ENCODE measurements at places on chromosomes 11 and 22. TPM values are rescaled to one million over a fixed set of nuclear protein-coding genes. Genes with fewer than 3 reads are reported as not detected.
A peak's percentile ranks its signal among the peaks of the same experiment; 100 is the strongest.

LRRC74B gene
- total RNA-seq, result not detected

LRRC32 gene
- total RNA-seq, result 0.44 TPM

DNA sequence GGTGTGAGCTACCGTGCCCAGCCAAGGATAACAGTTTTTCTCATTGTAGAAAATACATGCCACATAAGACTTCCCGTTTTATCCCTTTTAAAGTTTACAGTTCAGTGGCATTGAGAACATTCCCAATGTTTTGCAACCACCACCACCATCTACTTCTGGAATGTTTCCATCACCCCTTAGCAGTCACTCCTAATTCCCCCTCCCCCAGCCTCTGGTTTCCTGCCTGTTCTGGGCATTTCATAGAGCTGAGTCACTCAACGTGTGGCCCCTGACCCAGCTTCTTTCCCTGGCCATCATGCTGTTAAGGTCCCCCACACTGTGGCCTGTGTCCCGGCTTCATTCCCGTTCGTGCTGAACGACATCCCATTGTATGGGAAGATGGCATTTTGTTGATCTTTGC, 30.7 kb downstream of the FGF4 start:
- no peaks in the 10 kb centered on the region for H3K36me3 ChIP-seq
- H3K4me1 ChIP-seq, result no peaks in the 10 kb centered on the region
- H3K27me3 ChIP-seq, result no peaks in the 10 kb centered on the region
- DNase-seq, result no peak

DNA sequence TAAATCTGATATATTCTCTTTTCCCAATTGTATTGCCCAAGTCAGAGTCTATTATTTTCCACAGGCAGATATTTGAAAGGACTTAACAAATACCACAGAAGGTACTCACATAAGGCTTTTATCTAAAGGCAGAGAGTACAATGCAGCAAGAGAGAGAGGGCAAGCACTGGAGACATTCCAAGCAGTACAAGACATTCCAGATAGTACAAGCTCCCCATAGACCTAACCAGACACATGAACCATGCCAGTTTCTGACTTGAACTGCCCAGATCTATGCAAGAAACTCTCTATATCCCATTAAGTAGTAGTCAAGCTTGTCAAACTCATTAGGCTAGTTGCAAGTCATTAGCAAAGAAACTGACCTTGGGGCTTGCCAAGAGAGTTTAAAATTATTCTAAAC, 11.2 kb upstream of the MS4A6E start:
- no peak overlapping the region for H3K27ac ChIP-seq
- no peaks in the 10 kb centered on the region for H3K36me3 ChIP-seq
- H3K4me3 ChIP-seq, result no peak overlapping the region
- no peak for DNase-seq
- H3K27me3 ChIP-seq, result no peaks in the 10 kb centered on the region

TPP1 gene
- 34.9 TPM for total RNA-seq

GLB1L3 gene
- 32.6 TPM for total RNA-seq

KDM4D gene
- 1.5 TPM for total RNA-seq

DNA sequence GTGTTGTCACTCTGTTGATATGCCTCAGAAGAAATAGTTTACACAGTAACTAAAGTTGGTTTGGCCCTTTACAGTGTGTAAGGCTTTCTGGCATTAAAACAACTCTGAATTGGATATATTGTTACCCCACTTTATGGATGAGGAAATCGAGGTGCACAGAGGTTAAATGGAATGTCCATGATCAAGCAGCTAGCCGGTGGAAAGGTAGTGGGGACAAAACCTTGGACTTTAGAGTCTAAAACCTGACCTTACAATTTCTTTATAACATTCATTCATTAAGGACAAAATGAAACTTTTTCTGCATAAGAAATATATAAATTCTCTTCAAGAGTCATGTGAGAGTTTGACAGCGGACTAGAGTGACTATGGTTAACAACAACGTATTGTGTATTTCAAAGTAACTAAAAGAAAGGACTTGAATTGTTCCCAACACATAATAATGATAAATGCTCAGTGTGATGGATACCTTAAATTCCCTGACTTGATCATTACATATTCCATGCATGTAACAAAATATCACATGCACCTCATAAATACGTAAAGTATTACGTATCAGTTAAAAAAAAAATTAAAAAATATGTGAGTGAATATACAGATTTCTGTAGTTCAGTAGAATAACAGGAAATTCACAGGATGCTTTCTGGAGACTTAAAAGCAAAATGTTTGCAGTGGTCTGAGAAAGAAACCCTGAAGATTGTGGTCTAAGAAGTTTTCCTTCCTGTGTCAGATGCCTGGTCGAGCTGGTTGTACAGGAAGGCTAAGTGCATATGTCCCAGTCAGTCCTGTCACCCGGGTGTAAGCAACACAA, 51.0 kb downstream of the TEAD1 start:
- DNase-seq, result no peak
- H3K27me3 ChIP-seq, result no peaks in the 10 kb centered on the region
- no peak overlapping the region for H3K27ac ChIP-seq
- peaks cover 15% of the 10 kb centered on the region for H3K4me1 ChIP-seq

TMPRSS5 gene
- 1.1 TPM for total RNA-seq

RTN4RL2 gene
- total RNA-seq, result 23.7 TPM

APOBEC3G gene
- total RNA-seq, result 2.0 TPM

UBQLNL gene
- total RNA-seq, result not detected

DNA sequence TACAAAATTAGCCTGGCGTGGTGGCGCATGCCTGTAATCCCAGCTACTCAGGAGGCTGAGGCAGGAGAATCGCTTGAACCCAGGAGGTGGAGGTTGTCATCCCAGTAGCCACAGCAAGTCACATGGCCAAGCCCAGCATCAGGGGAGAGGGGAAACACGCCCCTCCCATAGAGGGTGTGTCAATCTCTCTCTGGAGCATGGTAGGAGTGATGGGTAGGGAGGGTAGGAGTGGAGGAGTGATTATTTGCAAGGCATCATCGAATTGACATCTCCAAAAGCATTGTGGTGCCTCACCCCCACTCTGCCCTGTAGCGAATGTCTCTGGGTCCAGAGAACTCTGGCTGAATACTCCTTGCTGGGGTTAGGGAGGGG, 6.1 kb upstream of the SSTR3 start:
- H3K4me3 ChIP-seq, result no peak overlapping the region
- H3K27me3 ChIP-seq, result no peaks in the 10 kb centered on the region
- H3K27ac ChIP-seq, result no peak overlapping the region
- DNase-seq, result no peak
- no peaks in the 10 kb centered on the region for H3K36me3 ChIP-seq

OR2AT4 gene
- total RNA-seq, result not detected

- H3K27me3 ChIP-seq, result peaks cover 19% of the 10 kb centered on the region
- peaks cover 10% of the 10 kb centered on the region for H3K4me1 ChIP-seq
- no peak overlapping the region for H3K27ac ChIP-seq
- H3K4me3 ChIP-seq, result peak overlapping the region; percentile 58
- DNase-seq, result peak; percentile 84
These were observed 24.4 kb downstream of the SHANK3 start for GRCh38 chr22:50696799-50697561.

BAIAP2L2 gene
- 7.2 TPM for total RNA-seq

MYOD1 gene
- not detected for total RNA-seq

FREY1 gene
- total RNA-seq, result not detected

LDHAL6A gene
- not detected for total RNA-seq

- no peak overlapping the region for H3K4me3 ChIP-seq
- H3K4me1 ChIP-seq, result no peaks in the 10 kb centered on the region
- H3K27ac ChIP-seq, result no peak overlapping the region
- no peaks in the 10 kb centered on the region for H3K36me3 ChIP-seq
These were observed 5.2 kb upstream of the H19 start for GRCh38 chr11:2002807-2003206.

- no peak overlapping the region for H3K27ac ChIP-seq
- H3K4me1 ChIP-seq, result no peaks in the 10 kb centered on the region
- H3K4me3 ChIP-seq, result no peak overlapping the region
These were observed 3.1 kb upstream of the KCNQ1OT1 start for GRCh38 chr11:2702771-2703362.

Measured in H1 (cell line).